ENCODE measurements at places on chromosomes 12 and 14. TPM values are rescaled to one million over a fixed set of nuclear protein-coding genes. Genes with fewer than 3 reads are reported as not detected.

GRCh38 chr14:102486513-102487203, 22.9 kb downstream of the ANKRD9 start:
- no peaks in the 10 kb centered on the region for H3K4me1 ChIP-seq
- H3K27ac ChIP-seq: no peak overlapping the region
- DNase-seq: no peak
- no peaks in the 10 kb centered on the region for H3K27me3 ChIP-seq
- peaks cover 6% of the 10 kb centered on the region for H3K36me3 ChIP-seq

The C14orf39 gene
- total RNA-seq: not detected

The CARMIL3 gene
- total RNA-seq: 3.9 TPM

DNA sequence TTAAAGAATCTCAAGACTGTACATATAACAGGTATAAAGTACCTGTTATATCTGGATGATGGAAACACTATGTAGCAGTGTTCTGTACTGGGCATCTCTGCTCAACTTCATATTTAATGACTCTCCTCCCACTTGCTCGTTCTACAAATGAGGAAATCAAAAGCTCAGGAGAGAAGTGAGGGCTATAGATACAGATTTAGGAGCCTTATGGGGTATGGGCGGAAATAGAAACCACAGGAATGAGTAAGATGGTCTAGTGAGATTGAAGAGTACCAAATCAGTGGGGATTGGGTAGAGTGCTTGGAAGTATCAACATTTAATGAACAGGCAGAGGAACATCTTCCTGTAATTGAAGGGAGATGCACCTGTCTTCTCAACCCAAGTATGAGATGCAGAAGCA, 23.8 kb upstream of the POLR3B start:
- no peak for DNase-seq
- H3K4me3 ChIP-seq: no peak overlapping the region
- H3K27ac ChIP-seq: no peak overlapping the region
- peaks cover 86% of the 10 kb centered on the region for H3K36me3 ChIP-seq

GRCh38 chr12:7712841-7713442, 1.7 kb downstream of the DPPA3 start:
- peaks cover 2% of the 10 kb centered on the region for H3K27me3 ChIP-seq
- no peak overlapping the region for H3K27ac ChIP-seq
- DNase-seq: no peak
- no peaks in the 10 kb centered on the region for H3K36me3 ChIP-seq
- no peaks in the 10 kb centered on the region for H3K4me1 ChIP-seq
